ENCODE measurements at places on chromosomes 1 and 21. TPM values are rescaled to one million over a fixed set of nuclear protein-coding genes. Genes with fewer than 3 reads are reported as not detected.

DNA sequence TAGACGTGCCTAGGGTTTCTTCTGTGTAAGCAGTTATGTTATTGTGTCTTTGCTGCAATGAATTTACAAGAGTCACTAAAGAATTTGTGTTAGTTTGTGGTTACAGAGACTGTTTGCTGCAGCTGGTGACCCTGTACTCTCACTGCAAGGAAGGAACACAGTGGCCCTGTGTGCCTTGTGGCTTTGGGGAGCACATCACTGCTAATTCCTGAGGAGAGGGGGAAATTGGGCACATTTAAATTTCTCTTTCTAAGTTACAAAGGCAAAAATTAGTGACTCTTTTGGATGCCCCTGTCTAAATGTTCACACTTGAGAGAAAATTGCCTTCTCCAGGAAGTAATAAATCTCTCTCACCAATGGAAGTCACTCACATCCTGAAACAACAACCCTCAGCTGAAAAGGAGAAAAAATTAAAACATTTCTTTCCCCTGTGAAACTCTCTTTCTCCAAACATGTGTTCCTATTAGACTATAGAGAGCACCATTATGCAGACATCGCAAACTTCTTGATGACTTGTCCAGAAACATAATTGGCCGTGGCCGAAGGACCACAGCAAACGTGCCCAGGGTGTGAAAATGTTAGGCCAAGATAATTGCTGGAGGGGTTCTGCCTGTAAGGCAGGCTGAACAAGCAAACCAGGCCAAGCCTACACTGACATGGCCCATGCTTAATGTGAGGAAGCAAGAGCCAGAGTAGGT lies 32.3 kb upstream of the SPAG17 start:
- no peak overlapping the region for H3K4me3 ChIP-seq
- H3K27me3 ChIP-seq: no peaks in the 10 kb centered on the region
- H3K4me1 ChIP-seq: no peaks in the 10 kb centered on the region

GRCh38 chr21:27837936-27838335 lies 871.0 kb upstream of the ADAMTS5 start:
- no peak overlapping the region for H3K27ac ChIP-seq
- no peak overlapping the region for H3K4me3 ChIP-seq
- no peaks in the 10 kb centered on the region for H3K4me1 ChIP-seq
- no peak for DNase-seq
- H3K36me3 ChIP-seq: no peaks in the 10 kb centered on the region

Gene FLG2
- total RNA-seq: not detected

DNA sequence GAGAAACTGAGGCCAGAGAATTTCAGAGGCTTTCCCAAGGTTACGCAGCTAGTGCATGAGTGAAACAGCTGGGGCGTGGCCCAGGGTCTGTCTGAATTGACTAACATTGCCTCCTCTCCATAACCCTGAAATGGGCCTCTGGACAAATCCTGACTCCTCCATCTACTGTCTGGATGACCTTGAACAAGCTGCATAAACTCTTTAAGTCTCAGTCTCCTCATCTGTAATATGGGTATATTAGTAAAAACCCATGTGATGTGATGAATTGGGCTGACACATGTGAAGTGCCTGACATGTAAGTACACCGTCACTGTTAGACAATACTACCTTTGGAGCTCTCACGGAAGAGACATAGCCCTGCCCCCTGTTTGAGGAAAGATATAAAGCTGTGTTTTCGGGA lies 12.3 kb upstream of the FGR start:
- H3K4me1 ChIP-seq: no peaks in the 10 kb centered on the region
- DNase-seq: no peak
- H3K4me3 ChIP-seq: no peak overlapping the region
- H3K36me3 ChIP-seq: no peaks in the 10 kb centered on the region

DNA sequence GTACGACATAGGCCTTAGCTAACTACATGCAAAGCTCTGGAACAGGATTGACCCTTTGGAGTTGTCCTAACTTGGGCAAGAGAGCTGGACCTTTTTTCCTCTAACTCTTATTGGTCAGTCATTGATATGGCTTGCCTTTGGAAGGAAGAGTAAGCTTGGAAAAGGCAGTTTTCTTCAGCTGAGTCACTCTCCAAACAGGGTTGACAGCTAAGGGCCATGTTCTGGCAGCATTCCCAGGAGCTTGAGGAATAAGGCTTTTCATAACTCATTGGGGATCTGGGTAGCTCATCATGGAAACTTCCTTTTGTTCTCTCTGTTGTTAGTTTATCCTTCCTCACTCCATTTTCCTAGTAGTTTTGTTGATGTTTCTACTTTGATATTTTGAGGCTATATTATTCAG lies 14.5 kb upstream of the ERRFI1 start:
- peaks cover 4% of the 10 kb centered on the region for H3K4me1 ChIP-seq
- no peak overlapping the region for H3K4me3 ChIP-seq
- H3K27ac ChIP-seq: peak overlapping the region; percentile 5
- H3K27me3 ChIP-seq: no peaks in the 10 kb centered on the region

GRCh38 chr1:155514582-155515187 lies 47.9 kb downstream of the ASH1L start:
- no peak overlapping the region for H3K27ac ChIP-seq
- H3K4me3 ChIP-seq: no peak overlapping the region
- H3K4me1 ChIP-seq: peaks cover 27% of the 10 kb centered on the region
- no peak for DNase-seq
- peaks cover 4% of the 10 kb centered on the region for H3K36me3 ChIP-seq

Gene SEMA4A
- 1.8 TPM for total RNA-seq

DNA sequence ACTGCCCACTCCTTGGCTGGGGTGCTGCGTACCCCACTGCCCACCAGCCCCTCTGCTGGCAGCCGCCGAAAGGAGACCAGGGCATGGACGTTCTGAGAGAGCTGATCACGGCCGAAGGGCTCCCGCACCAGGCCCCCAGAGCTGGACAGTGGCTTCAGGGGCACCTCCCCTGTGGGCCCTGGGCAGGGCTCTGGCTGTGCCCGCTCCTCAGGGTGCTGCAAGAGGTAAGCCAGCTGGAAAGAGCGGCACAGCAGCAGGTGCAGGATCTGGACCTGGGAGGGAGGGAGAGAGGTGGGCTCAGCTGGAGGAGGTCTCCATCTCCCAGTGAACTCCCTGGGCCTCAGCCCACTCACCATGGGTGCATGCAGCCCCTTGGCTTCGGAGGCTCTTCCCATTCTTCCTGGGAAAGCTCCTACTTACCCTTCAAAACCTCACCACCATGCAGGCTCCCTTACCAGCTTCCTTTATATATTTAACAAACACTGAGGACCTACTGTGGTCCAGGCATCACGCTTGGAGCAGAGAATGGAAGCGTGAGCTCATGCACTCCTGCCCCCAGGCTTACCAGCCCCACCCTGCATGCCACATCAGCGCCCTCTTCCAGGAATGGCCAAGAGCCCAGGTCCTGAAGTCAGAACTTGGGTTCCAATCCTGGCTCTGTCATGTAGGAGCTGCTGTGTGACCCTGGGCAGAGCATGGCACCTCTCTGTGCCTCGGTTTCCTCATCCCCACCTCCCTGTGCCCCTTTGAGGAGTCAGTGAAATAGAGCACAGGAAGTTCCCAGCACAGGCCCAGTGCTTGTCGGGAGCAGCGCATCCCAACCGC lies 6.8 kb upstream of the KIF17 start:
- DNase-seq: no peak
- no peak overlapping the region for H3K27ac ChIP-seq
- no peak overlapping the region for H3K4me3 ChIP-seq
- no peaks in the 10 kb centered on the region for H3K36me3 ChIP-seq

DNA sequence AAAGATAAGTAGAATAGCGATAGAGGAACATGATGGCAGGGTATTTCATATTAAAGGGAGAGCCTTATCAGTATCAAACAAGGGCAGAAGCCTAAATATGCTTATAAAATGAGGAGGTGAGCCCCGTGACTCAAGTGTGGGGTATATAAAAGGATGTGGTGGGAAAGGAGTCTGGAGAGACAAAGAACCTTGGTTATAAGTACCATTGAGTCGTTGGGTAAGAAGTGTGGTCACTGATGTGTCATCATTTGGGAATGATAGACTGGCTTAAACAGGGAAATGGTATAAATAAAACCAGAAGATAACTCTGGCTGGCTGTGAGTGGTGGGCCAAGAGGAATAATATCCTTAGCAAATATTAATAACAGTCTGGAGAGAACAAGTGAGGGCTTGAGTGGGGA lies 10.9 kb upstream of the CD5L start:
- no peaks in the 10 kb centered on the region for H3K4me1 ChIP-seq
- no peak for DNase-seq
- no peaks in the 10 kb centered on the region for H3K27me3 ChIP-seq
- H3K27ac ChIP-seq: no peak overlapping the region

Data from adrenal gland (tissue), 19 donors.